Activated naive CD4-positive, alpha-beta T cell (primary cell): ENCODE measurements at places on chromosomes 3 and 15.

GRCh38 chr15:86572368-86572841 lies 492.7 kb downstream of the AGBL1 start:
- DNase-seq = no peak

GRCh38 chr3:27171113-27171512 lies 198.1 kb downstream of the NEK10 start:
- DNase-seq = no peak

DNA sequence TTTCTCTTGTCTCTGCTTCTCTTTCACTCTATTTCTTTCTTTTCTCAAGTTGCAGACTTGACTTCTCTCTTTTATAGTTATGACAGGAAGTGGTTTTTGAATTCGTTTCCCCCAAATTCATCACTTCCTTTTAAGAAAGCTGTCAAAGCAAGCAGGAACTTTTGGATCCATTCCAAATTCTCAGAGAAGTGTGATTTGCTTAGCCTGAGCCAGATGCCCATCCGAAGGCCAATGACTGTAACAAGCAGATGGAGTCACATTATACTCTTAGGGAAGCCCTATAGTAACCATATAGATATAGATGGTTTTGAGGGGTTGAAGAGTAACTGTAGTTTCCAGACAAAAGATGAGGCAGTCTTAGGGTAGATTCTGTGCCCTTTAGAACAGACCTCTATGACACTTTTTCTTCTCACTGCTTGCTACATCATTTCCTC lies 592.0 kb upstream of the KCNMB2 start:
- DNase-seq = no peak

DNA sequence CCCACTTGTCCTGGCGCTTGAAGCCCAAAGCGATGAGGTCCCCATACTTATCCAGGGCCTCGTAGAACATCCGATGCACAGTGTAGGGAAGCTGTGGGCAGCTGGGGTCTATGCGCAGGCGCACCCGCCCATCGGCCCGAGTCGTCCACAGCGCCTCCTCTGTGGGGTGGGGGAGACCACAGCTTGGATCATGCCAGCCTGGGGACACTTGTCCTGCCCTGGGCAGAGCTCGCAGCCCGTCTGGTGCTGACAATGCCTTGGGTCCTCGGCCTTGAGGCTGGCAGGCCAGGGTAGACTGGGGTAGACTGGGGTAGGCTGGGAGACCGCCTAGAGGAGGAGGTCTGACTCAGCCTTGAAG lies 39.8 kb downstream of the ACSBG1 start:
- no peak for DNase-seq

GRCh38 chr3:46549408-46549904 lies 16.6 kb downstream of the LRRC2 start:
- no peak for DNase-seq

DNA sequence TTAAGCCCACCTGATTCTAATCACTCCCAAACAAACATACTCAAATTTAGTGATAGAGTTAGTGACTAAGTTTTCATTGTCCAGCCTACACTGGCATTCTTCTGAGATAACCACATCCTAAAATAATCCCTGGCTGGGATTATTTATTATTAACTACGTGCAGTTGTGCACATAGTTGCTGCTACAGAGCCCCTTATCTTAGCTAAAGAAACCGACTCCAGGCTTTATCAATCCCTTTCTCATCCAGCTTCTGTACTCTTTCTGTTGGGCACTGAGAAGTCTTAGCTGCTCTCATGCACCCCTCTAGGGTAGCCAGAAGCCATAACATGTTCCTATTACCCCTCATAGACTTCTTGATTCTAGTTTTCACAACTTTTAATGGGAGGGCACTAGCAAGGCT lies 208.7 kb downstream of the MBNL1 start:
- no peak for DNase-seq

DNA sequence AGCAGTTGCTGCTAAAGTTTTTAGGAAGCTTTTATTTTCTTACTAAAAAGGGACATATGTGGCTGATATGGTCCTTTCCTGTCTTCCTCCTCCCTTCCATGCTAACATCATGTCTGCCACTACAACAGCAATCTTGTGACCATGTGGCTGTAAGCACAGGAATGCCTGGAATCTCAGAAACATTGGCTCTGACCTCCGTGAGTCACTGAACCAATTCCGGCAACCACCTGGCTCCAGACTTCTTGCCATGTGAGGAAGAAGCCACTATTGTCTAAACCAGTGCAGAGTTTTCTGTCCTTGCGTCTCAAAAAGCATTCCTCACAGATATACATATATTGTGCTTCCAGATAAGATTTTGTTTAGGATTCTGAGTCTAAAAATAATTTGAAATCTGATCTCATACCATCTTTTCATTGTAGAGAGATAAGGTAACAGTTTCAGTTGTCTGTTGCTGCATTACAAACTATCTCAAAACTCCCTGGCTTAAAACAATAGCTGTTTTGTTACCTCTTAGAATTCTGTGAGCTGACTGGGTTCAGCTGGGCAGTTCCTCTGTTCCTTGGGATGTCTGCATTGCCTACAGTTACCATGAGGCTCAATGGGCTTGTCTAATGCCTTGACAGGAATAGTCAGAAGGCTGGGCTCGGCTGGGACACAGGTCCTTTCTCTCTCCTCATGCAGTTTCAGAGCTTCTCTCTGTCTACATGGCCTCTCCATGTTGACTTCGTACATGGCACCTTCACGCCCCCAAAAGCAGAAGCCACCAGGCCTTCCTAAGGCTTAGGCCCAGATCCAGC lies 77.3 kb upstream of the MAGI1 start:
- no peak for DNase-seq

DNA sequence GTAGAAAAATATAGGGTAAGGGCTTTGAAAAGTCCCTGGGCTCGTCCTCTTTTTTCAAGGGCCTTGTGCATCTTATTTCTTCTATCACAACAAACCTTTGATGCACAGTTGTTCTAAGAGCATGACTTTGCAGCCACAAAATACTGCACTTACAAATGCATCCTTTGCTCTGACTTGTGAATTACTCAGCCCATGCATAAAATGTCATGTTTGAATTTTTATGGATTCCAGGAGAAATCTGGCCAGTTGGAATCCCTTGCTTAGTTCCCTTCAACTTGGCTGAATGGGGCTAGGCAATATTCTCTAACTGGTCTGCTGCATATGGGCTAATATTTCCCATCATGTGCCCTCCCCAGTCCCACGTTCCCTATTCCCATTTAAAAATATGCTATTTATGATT lies 523.9 kb upstream of the RGMA start:
- DNase-seq = no peak

DNA sequence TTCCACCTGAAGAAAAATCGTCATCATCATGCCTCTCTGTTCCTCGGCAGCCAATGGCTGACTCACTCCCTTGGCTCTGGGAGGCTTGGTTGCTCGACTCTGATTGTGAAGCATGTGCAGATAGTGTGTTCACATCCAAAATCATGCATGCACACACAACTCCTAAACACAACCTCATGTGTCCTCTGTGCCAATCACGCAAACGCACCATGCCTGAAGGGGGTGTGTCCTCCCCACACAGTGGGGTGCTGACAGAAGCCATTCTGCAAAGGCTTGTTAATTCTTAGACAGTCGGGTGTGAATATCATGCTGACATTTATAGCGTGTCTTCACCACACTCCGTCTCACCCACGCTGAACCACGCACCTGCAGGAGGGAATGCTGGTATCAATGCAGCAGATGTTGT lies 11.4 kb upstream of the CCDC174 start:
- no peak for DNase-seq

GRCh38 chr3:196175722-196176121 lies 35.5 kb downstream of the ZDHHC19 start:
- no peak for DNase-seq

DNA sequence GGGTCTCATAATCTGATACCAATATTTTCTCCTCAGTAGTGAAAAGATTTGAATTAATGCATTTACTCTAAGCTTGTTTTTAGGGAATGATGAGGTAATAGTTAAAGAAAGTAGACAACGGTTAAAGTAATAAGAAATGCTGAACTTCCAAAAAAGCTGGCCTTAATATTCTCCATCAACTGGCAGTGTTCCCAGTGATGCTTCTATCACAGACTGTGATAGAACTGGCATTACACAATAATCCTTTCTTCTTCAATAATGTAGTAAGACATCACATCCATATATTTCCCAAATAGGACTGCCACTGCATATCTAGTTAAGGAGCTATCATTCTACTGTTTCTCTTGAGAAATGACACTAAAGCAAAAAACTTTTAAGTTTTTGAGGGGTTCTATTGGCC lies 188.7 kb downstream of the IL5RA start:
- no peak for DNase-seq

GRCh38 chr15:29086001-29086400 lies 183.6 kb downstream of the NSMCE3 start:
- no peak for DNase-seq

- no peak for DNase-seq
Measured at GRCh38 chr3:144549166-144549565, 577.5 kb downstream of the DIPK2A start.

DNA sequence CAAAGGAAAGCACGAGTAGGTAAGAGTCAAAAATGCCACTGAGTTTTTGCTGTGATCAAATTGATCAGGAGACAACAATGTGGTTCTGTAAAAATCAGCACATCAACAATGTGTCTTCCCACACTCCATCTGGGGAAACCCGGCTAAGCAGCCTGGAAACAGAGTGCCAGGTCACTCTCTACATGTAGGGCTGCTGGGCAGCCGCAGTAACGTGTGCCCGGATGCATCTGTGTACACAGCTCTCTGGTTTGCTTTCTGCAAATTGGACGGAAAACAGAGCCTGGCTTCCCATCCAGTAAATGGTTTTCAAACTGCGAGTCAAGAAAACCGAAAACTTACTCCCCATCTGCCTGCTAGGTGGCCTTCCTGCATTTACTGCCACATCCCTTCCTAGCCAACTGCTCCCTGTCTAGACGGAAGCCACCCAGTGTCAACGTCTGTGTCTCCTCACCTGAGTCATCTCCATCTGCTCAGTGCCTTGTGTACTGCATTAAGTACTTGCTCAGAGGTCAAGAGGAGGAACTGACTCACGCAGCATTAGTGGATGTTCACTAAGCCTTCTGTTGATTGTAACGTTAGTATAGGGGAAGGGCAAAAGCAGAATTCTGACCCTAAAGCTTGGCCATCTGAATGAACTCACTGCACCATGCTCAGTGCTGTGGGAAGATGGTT lies 124.1 kb downstream of the TJP1 start:
- no peak for DNase-seq

- DNase-seq = no peak
Measured at GRCh38 chr3:157132341-157132740, 27.6 kb downstream of the CCNL1 start.

DNA sequence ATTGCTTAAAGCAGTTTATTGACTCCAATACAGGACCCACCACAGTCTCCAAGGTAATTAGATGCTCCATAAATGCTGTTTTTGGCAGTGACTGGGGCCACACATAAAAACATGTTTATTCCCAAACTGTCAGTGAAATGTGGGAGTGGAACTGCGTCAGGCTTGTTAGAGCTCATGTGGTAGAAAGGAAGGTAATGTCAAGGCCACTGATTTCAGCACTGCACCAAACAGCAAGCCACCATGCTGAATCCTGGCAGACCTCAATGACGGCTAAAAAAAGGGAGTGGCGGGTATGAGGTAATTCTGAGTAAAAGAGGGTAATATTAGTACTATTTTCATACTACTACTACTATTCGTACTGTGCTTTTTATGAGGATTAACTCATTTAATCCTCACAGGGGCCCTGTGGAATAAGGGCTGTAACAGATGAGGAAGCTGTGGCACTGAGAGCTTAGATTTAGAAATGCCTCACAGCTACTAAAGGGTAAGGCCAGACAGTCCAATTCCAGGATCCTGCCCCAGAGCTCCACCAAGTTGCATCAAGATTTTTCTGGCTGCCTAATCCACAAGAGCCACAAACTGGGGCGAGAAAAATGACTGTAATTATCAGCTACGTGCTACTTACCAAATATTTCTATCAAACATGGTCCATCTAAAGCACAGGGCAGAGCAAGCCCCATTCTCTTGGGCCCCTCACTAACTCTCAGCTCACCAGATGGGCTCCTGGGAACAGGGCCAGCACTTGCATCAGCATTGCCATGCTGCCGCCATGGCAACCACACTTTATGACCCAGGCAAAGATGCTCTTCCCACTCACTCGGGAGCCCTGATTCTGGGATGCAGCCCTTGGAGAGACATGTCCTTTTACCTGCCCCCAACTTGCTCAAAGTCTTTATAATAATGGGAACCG lies 83.6 kb upstream of the SPATA12 start:
- no peak for DNase-seq

GRCh38 chr3:116242825-116243224 lies 202.5 kb downstream of the LSAMP start:
- no peak for DNase-seq

- DNase-seq = no peak
Measured at GRCh38 chr15:64583519-64583918, 123.1 kb downstream of the ZNF609 start.

DNA sequence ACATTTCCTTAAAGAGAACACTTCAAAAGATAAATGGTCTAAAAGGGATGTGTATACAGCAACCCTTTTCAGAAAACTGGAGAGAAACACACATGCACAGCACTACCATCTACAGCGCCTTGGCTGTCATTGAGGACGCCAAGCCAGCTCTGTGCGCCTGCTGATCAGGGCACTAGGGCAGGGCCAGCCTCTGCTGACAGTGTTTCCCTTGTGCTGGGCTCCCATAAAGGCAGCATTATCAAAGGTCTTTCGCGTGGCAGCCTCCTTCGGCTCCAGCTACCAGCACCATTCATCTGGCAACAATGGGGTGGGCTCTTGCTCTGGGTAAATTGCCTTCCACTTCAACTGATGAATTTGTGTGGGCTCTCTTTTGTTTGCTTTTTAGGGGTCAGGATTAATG lies 53.4 kb downstream of the LDHAL6B start:
- no peak for DNase-seq

DNA sequence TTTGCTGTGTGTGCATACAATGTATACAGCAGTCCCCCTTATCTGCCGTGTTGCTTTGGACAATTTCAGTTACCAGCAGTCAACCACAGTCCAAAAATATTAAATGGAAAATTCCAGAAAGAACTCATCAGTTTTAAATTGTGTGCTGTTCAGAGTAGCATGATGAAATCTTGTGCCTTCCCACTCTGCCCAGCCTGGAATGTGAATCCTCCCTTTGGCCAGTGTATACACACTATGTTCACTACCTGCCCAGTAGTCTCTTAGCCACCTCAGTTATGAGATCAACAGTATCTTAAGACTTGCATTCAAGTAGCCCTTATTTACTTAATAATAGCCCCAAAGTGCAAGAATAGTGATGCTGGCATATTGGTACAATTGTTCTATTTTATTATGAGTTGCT lies 133.6 kb upstream of the ABHD17C start:
- DNase-seq = no peak

DNA sequence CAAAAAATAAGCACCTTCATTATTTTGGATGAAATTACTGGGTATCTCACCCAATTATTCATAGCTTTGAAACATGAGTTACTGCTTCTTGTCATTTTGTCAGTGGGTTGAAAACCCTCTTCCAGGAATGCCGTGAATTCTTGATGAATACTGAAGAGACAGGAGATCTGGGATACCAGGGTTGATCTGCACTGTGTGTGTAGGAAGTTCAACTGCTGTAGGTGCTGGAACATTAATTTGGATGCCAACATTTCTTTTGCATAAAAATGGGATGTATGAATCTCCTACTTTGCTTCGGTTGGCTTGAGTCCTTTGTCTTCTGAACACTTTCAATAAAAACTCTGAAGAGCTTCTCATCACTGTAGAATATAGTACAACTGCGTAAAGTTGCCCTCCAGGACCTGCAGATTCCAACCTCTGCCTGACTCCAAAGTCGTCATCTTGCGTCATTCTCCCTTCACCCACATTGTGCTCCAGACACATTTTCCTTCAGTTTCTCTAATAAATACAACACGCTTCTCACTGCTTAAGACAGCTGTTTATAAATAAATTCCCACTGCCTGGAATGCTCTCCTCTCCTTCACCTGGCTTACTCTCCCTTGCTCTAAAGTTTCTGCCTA lies 312.7 kb upstream of the TGFBR2 start:
- DNase-seq = no peak
